ENCODE measurements at places on chromosomes 13 and 19.

DNA sequence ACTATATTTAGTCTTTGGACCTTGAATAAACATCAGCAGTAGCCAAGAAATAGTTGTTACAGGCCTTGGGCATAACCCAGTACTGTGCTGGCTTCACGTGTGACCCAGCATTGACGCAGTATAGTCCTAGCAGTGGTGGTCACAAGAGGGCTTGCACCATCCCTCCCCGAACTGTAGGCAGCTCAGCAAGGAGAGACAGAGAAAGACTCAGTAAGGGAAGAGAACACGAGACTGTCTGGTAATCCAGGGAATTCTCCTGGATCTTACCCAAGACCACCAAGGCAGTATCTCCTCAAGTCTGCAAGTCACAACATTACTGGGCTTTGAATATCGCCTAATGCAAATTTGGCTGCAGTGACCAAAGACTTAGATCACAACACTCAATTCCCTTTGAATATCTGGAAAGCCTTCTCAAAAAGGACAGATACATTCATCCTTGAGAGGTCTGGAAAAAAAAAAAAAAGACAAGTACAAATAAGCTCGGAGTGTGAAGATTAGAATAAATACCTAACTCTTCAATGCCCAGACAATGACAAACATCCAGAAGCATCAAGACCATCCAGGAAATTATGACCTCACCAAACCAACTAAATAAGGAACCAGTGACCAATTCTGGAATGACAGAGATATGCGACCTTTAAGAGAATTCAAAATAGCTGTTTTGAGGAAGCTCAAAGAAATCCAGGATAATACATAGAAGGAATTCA is 39.7 kb downstream of the CAB39L start:
- DNase-seq: no peak

GRCh38 chr19:741506-742131 is 9.3 kb upstream of the MISP start:
- no peak for DNase-seq

- DNase-seq: no peak
Observed at GRCh38 chr13:66407128-66407527, 823.0 kb downstream of the PCDH9 start.

- DNase-seq: no peak
Observed at GRCh38 chr13:100563779-100564178, 24.8 kb downstream of the GGACT start.

DNA sequence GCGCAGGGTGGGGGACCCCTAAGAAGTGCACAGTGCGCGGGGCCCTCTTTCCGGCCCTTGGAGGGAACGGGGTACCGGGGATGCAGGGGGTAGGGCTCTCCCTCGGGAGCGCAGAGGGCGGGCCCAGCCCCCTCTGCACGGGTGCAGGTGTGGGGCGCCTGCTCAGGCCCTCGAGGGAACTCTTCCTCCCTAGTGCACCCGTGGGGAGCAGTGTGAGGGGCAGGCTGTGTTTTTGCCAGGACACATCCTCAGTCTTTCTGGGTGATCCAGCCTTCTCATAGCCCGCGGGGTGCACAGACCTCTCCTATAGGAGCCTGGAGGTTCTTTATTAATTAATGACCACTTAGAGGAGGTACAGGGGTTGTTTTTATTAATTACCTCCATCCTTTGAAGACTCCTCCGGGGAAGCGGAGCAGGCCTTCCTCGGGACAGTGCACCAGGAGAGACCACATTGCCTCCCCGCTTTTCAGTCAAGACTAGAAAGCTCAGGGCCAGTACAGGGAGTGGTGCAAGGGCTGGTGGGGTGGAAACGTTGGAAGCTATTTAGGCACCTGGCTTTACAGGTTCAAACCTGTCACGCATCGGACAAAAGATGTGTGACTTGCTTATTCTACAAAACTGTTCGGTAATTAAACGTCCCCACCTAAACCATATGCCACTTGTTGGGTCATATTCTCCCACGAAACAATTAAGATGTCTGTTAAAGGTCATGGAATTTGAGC is 598 bp upstream of the GJB6 start:
- no peak for DNase-seq

DNA sequence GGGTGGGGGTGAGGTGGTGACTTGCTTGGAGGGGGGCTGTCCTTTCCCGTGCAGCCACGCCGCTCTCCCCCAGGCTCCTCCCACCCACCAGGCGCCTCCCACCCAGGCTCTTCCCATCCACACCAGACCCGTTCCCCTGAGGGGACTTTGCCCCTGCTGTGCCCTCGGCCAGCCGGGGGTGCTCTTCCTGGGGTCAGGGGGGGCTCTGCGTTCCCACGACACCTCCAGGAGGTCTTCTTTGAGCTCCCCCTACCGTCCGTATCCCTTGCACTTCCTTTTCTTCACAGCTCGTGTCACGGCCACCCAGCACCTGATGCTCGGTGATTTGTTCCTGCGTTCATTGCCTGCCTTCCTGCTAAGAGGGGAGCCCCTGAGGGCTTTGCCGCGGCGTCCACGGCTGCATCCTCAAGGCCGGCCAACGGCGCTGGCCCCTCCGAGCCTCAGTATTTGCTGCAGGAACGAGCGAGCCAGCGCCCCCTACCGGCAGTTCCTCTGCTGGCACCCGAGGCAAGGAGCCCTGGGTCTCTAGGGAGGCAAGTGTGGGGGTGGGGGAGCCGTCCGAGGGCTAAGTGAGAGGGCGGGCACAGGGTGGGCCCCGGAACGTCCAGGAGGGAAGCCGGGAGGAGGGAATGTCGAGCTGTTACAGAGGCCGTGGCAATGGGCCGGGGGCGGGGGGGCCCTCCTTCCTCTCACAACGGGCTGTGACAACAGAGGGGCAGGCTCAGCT is 11.8 kb downstream of the LRRC4B start:
- DNase-seq: peak; percentile 59

- DNase-seq: no peak
Observed at GRCh38 chr13:102402290-102402689, 442 bp upstream of the FGF14 start.

DNA sequence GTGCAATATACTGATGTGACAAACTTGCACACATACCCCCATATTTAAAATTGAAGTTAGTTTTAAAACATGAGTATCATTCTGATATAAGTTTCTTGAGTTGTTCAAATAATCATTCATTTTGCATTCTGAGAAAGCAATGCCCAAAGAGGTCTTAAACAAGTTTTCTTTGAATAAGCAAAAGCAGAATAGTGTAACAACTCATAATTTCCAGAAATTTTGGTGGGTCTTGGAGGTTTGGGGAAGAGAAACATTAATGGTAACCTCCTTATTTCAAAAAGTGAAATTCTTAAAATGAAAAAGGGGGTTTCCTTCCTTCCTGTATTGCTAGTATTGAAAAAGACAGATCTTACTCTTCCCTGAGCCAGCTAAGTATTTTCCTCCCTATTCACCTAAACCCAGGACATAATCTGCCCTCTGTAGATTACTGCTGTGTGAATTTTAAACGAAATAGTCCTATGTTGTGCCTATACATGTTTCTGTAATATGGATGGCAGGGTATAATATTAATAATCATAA is 30.4 kb downstream of the SLC25A15 start:
- no peak for DNase-seq

GRCh38 chr19:34409189-34410164 is 5.3 kb downstream of the PDCD2L start:
- no peak for DNase-seq

DNA sequence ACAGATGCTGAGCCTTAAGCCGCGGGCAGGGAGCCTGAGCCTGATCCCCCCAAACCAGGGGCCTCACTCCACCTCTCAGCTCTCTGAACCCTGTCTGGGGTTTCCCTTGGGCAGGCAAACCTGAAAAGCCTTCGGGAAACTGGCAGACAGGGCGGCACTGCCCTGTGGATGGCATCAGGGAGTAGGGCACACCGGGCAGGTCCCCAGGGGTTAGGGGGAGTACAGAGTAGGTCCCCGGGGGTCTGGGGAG is 9.7 kb downstream of the MKNK2 start:
- no peak for DNase-seq

GRCh38 chr19:9847087-9847671 is 12.1 kb downstream of the PIN1 start:
- DNase-seq: no peak

- no peak for DNase-seq
Observed at GRCh38 chr19:51458051-51458645, at the start of gene SIGLEC8. Gene SIGLEC8 (minus strand): TSS chr19:51458454. CDS start chr19:51458387, 67 bp downstream.
